ENCODE measurements at places on chromosomes 2 and 18.

- DNase-seq = no peak
Measured at GRCh38 chr2:190948671-190949070, 65.3 kb downstream of the STAT1 start.

DNA sequence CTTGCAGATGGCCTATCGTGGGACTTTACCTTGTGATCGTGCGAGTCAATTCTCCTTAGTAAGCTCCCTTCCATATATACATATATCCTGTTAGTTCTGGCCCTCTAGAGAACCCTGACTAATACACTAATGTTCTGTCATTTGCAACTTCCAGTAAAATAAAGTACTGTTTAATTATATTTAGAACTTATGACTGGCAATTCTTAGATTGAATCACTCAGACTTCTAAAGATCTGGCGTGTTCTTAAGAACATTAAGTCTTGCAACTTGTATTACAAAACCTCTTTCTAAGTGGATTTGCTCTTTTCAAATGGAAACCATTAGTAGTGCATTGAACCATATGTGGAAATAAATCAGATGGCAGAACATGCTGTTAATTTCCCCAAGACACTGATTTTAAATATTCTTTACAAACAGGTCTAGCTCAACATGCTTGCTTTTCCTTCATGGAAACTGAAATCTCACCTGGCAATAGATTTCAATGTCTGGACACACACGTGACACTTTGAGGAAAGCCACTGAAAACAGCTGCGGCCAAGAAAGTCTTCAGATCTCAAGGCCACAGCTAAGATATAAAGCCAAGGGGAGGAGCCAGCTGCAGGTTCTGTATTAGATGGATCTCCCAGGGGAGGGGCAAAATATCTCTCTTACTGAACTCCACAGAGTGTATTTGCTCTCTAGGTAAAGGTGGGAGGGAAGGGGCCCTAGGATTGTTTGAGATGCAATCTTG lies 50.6 kb downstream of the PMAIP1 start:
- DNase-seq = no peak

GRCh38 chr2:37389989-37390765 lies 45.7 kb downstream of the QPCT start:
- no peak for DNase-seq

GRCh38 chr18:23921716-23922285 lies 92.8 kb upstream of the TTC39C start:
- DNase-seq = no peak

DNA sequence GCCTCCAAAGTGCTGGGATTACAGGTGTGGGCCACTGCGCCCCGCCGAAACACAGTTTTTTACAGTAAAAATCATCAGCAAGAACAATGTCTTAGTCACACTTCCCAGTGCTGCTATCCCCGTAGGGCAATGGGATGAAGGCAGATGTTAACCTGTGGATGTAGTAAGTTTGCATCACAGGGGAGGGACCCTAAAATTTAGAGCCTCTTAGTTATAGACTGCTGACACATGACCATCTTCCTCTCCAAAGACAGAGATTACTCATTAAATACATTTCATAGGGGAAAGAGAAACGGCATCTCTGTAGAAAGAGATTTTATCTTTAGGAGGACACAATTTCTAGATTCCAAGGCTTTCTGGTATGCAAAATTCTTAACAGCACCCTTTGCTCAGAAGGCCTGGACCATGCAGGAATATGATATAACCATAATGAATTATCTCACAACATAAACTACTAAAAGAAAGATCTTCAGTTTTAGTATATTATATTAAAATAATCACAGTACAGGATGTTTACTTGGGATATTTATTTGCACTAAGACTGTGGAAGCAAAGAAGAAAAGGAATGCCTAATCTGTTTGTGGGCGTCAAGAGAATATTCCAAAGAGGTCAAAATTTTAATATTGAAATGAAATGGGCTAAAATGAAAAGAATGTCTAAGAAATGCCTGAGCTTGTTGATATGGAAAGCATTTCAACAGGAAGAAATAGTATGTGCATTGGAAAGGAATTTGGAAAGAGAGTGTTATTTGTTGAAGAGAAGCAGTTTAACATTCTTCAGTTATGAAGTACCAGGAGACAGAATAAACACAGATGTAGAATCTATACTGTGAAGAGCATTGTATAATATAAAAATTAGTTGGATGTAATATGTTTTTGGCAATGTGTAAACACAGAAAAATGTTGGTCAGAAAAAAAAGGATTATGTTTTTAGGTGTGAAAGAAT lies 1228.3 kb upstream of the CHAC2 start:
- DNase-seq = no peak

- DNase-seq = no peak
Measured at GRCh38 chr2:174858745-174859144, 94.5 kb upstream of the CHRNA1 start.

DNA sequence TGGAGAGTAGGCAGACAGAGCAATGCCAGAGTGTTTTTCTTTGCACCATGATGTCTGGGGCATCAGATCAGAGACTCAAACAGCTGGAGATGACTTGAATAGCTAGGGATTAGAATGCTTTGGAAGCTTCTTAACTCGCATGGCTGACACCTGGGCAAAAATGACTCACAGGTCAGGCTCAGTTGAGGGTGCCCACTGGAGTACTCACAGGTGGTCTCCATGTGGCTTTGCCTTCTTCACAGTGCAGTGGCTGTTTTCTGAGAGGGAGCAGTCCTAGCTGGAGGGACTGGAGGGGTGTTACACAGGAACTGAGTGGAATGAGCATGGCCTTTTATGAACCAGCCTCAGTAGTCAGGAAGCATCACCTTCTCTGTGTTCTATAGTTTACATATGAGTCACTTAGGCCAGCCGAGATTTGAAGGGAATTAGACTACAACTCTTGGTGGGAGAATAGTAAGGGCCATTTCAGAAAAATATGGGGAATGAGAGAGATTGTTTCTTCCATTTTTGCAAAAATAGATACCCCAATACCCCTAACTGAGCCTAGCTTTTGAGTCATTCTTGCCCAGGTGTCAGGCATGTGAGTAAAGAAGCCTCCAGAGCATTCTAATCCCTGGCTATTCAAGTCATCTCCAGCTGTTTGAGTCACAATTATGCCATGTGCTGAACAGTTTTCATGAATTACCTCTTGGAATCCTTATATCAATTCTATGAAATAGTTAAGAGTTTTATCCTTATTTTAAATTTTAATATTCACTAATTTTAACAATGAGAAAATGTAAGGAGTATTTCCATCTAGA lies 7.1 kb upstream of the PPP1R1C start:
- no peak for DNase-seq

DNA sequence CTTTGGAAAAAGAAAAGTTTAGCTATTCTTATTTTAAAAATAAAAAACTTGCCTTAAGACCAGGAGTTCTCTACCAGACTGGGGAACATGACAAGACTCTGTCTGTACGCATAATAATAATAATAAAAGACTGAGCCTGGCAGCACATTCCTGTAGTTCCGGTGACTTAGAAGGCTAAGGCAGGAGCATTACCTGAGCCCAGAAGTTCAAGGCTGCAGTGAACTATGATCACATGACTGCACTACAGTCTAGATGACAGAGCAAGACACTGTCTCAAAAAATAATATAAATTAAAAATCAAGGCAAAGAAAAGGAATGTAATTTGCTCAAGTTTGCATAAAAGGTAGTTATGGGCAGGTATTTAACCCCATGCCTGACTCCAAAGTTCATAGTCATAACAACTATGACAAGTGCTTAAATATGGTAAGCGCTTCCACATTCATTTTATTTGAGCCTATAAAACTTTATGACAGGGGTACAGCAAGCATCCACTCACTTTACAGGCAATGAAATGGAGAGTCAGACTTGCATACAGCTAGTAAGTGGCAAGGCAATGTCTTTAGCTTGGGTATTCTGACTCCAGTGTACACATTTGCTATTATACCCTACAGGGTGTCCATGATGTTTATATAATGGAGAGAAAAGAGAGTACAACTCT lies 1567.8 kb upstream of the PIK3C3 start:
- no peak for DNase-seq

GRCh38 chr2:36403675-36404230 lies 48.2 kb downstream of the CRIM1 start:
- no peak for DNase-seq

GRCh38 chr2:130807659-130808385 lies 28.9 kb upstream of the ARHGEF4 start:
- DNase-seq = no peak

DNA sequence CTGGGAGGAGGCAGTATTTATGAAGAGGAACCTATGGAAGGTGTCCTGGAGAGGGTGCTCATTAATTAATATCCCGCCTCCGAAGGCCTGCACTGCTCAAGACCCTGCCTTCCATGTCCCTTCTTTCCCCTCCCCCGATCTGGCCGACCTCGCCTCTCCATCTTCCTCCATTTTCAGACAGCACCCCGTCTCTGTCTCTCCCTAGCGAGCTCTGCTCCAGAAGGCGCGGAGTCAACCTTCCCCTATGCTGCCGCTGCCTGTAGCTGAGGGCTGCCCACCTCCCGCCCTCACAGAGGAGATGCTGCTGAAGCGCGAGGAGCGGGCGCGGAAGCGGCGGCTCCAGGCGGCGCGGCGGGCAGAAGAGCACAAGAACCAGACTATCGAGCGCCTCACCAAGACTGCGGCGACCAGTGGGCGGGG lies 1.1 kb upstream of the WBP1 start:
- no peak for DNase-seq

DNA sequence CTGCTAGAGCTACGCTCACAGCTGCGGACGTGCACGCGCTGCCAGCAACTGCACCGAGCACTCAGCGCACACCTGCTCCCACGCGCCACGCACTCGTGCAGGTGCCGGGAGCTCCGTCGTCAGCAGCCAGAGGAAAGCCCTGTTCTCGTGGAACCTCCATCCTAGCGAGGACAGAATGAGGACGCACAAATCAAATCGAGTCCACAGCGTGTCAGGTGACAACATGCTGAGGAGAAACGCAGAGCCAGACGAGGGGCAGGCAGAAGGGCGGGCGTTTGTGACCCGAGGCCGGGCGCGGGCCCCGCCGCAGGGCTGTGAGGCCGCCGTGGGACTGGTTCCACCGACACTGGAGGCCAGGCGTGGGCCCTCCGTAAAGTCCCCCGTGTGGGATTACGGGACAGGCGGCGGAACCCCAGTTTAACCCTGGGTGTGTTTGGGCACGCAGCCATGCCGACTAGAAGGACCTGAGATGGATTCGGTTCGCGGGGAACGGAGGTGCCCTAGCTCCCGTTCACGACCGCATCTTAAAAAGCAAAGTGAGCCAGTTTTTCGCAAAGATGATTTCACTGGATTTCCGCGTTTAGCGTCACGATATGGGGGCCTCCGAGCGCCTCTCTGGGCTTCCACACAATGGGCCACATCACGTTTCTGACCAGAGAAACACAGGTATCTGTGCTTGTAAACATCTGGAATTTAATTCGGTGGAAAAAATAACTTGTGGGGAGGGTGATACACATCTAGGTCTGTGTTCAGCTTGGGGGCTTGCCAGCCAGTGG lies 26.9 kb upstream of the ALKAL2 start:
- DNase-seq = no peak

DNA sequence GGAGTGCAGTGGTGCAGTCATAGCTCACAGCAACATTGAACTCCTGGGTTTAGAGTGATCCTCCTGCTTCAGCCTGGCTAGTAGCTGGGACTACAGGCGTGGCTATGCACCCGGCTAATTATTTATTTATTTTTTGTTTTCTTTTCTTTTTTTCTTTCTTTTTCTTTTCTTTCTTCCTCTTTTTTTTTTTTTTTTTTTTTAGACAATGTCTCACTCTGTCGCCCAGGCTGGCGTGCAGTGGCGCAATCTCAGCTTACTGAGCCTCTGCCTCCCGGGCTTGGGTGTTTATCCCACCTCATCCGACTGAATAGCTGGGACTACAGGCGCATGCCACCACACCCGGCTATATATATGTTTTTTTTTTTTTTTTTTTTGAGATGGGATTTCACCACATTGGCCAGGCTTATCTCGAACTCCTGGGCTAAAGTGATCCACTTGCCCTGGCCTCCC lies 1.4 kb upstream of the ANXA4 start:
- DNase-seq = no peak

DNA sequence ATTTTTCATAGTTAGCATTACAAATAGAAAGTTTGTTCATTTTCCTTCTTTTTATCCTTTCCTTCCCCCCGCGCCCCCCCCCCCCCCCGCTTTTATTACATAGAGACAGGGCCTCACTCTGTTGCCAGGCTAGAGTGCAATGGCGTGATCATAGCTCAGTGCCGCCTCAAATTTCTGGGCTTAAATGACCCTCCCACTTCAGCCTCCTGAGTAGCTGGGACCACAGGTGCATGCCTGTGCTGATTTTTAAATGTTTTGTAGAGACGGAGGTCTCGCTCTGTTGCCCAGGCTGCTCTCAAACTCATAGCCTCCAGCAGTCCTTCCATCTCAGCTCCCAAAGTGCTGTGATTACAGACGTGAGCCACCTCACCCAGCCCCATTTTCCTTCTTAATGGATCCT lies 91.2 kb upstream of the ALPP start:
- DNase-seq = no peak

- no peak for DNase-seq
Measured at GRCh38 chr2:121446647-121447241, 83.9 kb upstream of the RNU4ATAC start.

DNA sequence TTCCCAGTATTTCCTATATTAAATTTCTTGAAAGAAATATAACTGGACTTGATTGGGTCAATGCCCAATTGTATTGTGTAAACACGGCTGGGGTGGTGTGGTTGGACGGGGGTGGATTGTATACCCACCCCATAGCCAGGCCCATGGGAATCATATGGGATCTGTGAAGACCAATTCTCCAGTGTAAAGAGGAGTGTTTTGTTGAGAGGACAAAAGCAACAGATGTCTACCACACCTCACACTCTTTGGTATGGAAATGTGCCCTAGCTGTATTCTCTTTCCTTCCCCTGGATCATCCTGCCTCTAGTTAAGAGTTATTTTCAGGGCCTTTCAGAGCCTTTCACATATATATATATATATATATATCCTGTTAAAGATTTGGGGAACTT lies 57.5 kb upstream of the TGIF1 start:
- DNase-seq = no peak

- DNase-seq = no peak
Measured at GRCh38 chr2:28423856-28424605, 31.4 kb downstream of the FOSL2 start.

GRCh38 chr2:2173633-2174032 lies 157.4 kb downstream of the MYT1L start:
- no peak for DNase-seq

DNA sequence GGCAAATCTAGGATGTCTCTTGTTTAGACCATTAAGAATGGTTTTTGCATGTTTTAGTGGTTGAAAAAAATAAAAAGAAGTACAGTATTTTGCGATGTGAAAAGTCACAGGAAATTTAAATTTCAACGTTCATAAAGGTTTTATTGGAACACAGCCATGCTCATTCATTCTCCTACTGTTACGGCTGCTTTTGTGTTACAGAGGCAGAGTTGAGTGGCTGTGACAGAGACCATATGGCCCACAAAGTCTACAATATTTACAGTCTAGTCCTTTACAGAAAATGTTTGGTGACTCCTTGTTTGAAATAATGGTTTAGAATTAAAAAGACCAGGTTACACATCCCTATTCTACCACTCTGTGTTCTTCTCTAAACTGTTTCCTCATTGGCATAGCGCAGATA lies 48.1 kb downstream of the MYOM1 start:
- DNase-seq = no peak

- no peak for DNase-seq
Measured at GRCh38 chr2:5373200-5373599, 319.0 kb upstream of the SOX11 start.

GRCh38 chr18:29191263-29191662 lies 1014.3 kb upstream of the CDH2 start:
- DNase-seq = no peak

- no peak for DNase-seq
Measured at GRCh38 chr2:68971591-68972231, 2.7 kb upstream of the GKN1 start.

- no peak for DNase-seq
Measured at GRCh38 chr18:48578289-48578688, 39.5 kb downstream of the CTIF start.

Data from stimulated activated CD4-positive, alpha-beta T cell treated with anti-CD3 and anti-CD28 coated beads, Interleukin-15, amount 100 ng/mL, for 1 hour (primary cell).